ENCODE measurements at places on chromosomes 7 and 10.
A peak's percentile ranks its signal among the peaks of the same experiment; 100 is the strongest.

DNA sequence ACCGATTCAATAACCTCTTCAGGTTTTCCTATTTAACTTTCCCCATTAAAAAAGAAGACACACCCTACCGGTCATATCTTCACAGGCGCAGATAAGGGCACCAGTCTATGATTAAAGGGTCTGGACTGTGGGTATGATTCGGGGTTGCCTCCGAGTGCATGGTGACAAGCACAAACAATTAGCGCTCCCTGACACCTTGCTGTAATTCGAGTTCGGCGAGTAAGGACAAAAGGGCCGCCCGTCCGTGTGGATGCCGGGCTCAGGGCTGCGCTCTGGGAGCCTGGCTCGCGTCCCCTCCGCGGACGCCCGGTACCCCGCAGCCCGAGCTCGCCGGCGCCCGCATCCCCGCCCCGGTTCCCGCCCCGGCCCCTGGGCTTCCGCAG, 111.9 kb upstream of the RHEB start:
- DNase-seq = peak; percentile 45

DNA sequence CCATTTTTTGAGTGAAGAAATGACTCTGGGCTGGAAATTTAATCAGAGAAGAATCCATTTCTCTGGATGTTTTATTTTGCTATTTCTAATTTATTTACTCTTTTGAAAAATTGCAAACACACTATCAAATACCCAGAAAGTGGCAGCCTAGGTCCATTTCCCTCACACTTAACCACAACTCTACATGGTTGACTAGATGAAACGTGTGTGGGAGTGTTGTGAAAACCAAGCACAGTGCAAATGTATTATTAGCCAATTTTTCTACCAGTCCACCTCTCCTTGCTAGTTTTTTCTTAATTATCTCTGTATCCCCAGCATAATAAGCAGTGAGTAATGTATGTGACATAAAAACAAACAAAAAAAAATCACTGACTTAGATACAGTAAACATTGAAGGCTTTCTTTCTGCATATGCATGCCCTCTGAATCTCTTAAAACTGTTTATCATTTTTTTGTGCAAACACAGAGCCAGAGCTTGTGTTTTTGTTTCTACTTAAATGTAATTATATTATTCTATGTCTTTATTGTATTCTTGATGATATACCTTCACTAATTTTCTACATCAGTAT, 30.9 kb downstream of the SCIN start:
- no peak for DNase-seq

DNA sequence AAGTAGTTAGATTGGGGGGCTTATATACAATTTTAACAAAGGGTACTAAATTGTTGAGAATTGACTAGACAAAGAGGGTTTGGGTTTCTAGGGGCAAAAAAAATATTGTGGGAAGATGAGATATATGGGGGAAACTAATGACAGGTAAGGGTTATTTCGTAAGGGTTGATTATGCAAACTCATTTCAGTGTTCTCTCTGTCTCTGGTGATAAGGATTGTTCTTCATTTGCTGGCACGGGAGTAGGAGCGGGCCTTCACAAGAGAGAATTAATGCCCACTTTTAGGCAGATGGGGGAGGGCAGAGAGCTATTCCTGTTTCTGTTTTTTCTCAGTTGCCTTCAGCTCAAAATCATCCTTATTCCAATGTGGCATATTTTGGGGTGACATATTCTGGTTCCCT, 258.4 kb downstream of the EXOC4 start:
- DNase-seq = no peak

DNA sequence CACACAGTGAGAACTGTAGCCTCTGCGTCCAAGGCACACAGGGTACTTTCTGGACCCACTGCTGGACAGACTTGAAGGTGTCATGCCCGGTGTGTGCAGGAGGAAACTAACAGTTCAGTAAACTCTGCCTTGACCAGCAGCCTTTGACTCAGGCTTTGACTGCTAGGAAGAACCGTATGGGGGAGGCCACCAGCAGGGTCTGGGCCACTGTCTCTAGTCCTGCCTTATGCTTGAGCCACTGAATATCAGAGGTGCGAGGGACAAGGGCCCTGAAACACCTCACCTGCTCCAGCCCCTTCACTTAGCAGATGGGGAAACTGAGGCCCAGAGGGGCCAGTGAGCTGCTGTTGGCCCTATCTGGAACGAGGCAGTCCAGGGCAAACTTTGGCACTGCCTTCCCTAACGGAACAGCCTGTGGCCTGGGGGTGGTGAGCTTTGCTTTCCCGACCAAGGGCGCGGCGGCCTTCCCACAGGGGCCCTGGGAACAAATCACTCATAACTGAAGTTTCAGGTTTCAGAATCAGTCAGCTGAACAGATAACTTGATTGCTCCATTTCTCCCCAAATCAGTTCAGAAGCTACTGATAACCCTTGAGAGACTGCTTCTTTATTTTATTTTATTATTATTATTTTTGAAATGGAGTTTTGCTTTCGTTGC, 130.0 kb downstream of the FAM53B start:
- DNase-seq = no peak

DNA sequence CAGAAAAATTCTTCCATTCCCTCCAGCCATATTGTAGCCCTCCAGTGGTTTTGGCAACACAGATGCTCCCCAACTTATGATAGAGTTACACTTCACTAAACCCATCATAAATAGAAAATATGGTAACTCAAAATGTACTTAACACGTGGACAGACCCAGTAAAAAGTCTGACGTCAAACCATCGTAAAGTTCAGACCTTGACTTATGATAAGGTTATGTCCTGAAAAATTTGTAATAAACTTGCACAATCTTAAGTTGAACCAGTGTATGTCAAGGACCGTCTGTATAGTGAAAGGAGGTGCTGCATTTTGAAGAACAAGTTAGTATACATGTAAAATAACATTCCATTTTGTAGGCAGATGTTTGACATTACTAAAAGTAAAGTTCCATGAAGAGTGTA, 142.8 kb downstream of the NSUN6 start:
- DNase-seq = no peak

DNA sequence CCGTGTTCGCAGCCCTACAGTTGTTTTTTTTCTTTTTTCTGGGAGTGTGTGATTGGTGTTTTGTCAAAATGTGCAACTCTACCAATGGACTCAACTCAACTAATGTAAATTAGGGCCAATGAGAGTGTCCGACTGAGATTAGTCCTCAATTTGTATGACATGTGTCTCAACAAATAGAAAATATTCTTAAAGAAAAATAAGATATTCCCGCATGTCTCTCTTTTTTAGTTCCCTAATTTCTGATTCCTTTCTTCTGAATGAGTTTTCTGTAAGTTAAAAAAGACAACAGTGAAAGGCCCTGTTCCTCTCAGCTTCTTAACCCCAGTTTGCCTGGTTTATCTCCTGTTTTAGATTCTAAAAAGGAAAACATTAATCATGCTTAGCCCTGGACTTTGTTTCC, 61.5 kb downstream of the ARID5B start:
- DNase-seq = no peak

DNA sequence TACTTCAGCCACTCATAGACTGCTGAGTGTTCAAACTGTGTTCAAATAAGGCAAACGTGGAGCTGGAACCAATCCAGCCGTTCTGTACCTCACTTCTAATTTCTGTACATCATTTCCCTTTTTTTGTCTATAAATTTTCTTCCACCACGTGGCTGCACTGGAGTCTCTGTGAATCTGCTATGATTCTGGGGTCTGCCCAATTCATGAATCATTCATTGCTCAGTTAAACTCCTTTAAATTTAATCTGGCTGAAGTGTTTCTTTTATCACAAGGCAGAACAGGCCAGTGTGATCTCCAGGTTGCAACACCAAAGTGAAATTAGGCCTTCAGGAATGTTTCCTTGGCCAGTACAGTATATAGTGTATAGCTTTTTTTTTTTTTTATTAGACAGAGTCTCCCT, 53.5 kb downstream of the DNAJC12 start:
- no peak for DNase-seq

GRCh38 chr7:151342102-151342646, 562 bp downstream of the NUB1 start:
- DNase-seq = no peak

- peak; percentile 91 for DNase-seq
Measured at GRCh38 chr10:69696073-69696731, 66.2 kb downstream of the FAM241B start.

- no peak for DNase-seq
Measured at GRCh38 chr7:55429835-55430499, 64.8 kb downstream of the LANCL2 start.

DNA sequence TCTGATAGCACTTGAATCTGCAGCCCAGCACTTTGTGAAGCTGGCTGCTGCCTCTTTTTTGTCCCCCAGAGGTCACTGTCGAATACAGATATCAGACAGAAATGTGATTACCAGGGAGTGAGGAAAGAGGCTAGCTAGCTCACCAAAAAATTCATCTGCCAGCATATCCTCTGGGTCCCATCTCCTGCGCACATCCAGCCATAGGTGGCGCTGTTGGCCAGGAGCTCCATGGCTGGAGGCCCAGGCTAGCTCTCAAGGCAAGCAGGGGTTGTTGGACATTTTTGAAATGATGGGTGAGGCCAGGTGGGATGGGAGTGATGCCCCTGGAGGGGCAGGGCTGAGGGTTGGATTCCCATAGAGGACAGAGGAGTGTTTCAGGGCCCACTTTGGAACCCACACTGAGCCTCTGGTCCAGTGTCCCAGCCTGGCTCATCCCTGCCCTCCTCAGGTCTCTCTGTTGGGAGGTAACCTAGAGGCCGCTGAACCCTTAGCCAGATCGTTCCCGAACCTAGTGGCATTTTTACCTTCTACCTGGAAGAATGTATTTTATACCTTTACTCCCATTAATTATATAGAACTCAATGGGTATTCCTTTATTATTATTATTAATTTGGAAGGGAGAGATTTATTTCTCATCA, 14.8 kb downstream of the DPCD start:
- DNase-seq = peak; percentile 79

- no peak for DNase-seq
Measured at GRCh38 chr7:71696511-71696910, 564.6 kb downstream of the GALNT17 start.

DNA sequence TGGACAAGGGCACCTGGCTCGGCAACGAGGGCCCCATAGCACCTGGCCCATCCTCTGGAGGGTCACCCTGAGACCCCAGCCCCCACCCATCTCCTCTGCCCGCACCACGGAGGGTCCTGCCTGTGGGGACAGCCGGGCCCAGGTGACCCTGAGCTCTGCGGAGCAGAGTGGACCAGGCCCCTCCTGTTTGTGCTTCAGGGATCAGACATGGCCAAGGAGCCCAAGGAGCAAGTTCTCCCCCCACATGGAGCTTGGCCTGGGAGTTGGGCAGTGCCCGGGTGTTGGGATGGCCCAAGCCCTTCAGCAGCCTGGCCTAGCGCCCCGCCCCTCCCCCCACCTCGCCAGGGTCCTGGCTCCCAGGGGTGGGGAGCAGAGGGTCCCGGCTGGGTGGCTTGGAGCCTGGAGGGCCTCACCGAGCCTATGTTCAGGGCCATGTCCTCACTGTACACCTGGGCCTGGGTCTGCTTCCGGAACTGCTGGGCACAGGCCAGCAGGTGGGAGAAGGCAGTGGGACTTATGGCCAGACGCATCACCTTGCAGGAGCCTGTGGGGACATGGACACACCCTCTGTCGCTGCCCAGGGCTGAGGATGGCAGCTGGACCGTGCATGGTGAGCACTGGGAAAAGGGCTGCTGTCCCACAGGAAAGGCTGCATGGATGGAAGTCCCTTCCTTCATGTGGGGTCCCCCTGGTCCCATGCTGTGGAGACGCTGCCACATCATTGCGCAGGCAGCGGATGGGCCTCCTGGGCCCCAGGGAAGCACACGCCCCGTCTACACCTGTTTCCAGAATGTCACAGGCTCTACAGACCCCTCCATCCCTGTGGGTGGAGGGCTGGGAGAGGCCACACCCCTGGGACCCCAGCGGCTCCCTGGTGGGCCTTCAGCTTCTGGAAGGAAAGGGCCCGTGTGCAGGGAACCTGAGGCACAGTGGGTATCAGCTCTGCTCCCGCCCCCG, 49.2 kb upstream of the NKX6-2 start:
- DNase-seq = no peak

DNA sequence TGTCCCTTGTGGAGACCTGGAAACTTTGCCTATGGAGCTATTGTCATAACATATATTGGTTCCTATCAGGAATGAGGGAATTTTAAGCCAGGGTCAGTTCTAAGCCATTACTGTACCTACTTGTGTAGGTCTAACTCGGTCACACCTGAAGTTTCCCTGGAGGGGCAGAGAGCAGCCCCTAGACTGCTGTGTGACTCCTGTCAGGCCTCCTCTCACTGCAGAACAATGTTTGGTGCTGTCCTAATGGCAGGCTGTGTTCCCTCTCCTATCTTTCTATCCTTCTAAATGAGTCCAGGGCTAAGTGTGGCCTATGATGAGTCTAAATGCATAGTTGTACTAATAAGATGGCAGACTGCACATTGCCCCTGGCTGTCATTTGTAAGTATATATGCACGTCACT, 14.2 kb downstream of the MBL2 start:
- DNase-seq = no peak

DNA sequence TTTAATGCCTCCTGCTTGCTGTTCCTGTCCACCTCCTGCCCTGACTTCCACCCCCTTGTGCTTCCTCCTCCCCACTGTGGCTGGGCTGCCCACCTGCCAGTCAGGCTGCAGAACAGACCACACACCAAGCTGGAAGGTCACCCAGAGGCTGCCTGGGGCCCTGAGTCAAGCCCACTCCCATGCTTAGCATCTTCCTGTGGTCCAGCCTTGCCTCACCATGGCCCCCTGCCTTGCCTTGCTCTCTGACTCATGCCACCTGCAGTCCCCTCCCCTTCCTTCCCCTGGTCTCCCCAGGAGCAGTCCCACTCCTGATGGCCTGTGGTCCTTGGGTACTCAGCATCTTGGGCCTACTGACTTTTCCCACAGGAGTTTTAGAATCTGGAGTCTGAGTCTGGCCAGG, 2.3 kb downstream of the CLEC2L start:
- no peak for DNase-seq

GRCh38 chr7:100863406-100863950, 3.7 kb upstream of the TRIP6 start:
- no peak for DNase-seq

DNA sequence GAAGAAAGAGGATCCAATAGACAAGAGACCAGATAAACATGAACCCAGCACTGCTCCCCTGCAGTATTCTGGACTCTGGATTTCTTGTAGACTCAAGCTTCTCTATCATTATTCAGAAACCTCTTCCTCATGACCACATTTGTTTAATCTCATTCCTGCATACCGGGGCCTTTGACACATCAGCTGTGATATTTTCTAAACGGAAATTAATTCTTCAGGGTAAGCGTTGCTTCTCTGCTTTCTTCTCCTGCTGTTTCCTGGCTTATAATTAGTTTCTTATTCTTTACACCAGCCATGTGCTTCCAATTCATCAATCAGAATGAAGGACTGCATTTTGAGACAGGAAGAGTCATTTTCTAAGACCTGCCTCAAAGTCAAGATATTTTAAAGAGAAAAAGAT, 54.2 kb upstream of the TARP start:
- DNase-seq = no peak

DNA sequence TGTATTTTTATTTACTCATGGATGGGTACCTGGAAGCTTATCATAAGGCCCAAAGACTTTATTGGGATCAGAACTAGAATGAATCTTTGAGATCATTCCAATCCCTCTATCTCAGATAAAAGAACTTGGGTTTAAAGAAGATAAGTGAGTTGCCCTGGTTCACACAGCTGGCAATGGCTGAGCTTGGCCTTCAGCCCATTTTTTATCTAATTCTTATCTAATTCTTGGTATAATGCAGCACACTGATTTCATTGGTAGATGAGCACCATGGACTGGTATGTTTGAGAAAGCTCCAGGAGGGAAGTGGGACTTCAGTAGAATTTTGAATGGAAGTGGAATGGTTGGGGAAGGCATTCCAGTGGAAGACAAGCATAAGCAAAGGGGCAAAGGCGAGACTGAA, 558.9 kb downstream of the REEP3 start:
- no peak for DNase-seq

- DNase-seq = no peak
Measured at GRCh38 chr7:149154056-149154455, 6.8 kb downstream of the ZNF398 start.
